GM12878 (cell line): ENCODE measurements at places on chromosomes 2 and 18. TPM values are rescaled to one million over a fixed set of nuclear protein-coding genes. Genes with fewer than 3 reads are reported as not detected.

GRCh38 chr2:112483042-112483473 lies 1.1 kb downstream of the TTL start:
- H3K36me3 ChIP-seq: no peaks in the 10 kb centered on the region
- H3K4me1 ChIP-seq: peaks cover 14% of the 10 kb centered on the region
- H3K27ac ChIP-seq: peak overlapping the region; percentile 72; the same call in 1 of the 2 replicates
- no peak for DNase-seq
- peak overlapping the region; percentile 97 for H3K4me3 ChIP-seq

ERMN gene
- total RNA-seq: 1.2 and 1.5 TPM in 2 replicates

GRCh38 chr18:78643981-78644380 lies 335.6 kb upstream of the SALL3 start:
- no peak overlapping the region for H3K27ac ChIP-seq
- no peak overlapping the region for H3K4me3 ChIP-seq
- no peak for DNase-seq
- no peaks in the 10 kb centered on the region for H3K4me1 ChIP-seq

GRCh38 chr2:42949125-42949524 lies 156.7 kb upstream of the HAAO start:
- no peak overlapping the region for H3K27ac ChIP-seq
- no peaks in the 10 kb centered on the region for H3K4me1 ChIP-seq
- H3K36me3 ChIP-seq: no peaks in the 10 kb centered on the region
- DNase-seq: no peak

GRCh38 chr2:48313036-48313877 lies 216.7 kb upstream of the STON1 start:
- DNase-seq: peak; percentile 49
- peak overlapping the region; percentile 69 for H3K4me3 ChIP-seq
- no peaks in the 10 kb centered on the region; the same call in 1 of the 2 replicates for H3K4me1 ChIP-seq
- no peaks in the 10 kb centered on the region for H3K27me3 ChIP-seq
- H3K36me3 ChIP-seq: no peaks in the 10 kb centered on the region

DNA sequence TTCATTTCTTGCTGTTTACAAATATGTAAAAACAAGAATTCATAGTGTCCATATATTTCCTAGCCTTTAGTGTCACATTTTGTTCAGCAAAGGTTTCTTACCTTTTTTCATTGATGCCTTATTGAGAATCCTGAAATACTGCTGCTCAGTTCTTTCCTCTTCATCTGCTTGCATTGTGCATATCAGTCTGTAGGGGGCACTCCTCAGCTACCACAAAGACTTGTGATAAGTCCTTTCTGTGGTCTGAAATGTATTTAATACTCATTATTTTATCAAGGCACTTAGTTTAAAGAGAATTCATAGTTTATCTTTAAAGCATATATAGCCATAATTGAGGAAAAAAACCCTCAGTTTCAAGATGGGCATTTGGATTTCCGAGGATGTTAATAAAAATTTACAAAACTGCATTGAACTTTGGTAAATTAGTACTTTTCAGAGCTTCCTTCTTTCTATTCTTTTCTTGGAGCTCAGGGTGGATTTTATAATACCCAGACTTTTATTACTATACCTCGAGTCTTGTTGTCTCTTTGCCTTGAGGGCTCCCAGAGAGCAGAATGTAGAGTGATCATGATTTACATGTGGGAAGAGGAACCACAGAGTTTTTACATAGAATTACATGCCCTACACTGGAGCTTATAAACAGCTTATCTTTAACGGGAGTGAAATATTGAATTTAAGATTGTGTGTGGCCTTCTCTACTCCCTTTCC lies 570.1 kb downstream of the PLCL1 start:
- H3K27ac ChIP-seq: no peak overlapping the region
- H3K27me3 ChIP-seq: peaks cover 6% of the 10 kb centered on the region; the same call in 1 of the 2 replicates
- H3K4me3 ChIP-seq: no peak overlapping the region

CRYBA2 gene
- total RNA-seq: not detected in 2 replicates

DNA sequence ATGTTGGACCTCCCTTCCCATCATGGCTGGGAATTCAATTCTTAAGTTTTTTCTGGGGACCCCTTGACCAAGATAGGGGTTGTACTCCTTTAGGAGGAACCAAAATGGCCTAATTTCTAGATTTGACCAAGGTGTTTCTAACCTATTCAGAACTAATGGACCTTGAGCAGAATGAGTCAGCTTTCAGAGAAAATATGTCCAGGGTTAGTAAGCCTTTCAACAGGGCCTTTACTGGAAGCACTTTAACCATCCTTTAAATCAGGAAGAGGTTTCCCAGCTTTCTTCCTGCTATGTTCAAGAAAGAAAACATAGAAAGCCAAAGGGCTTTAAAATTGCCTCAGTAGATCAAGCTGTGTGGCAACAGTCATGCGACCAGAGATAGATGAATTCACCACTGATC lies 1184.9 kb upstream of the ACVR2A start:
- no peak overlapping the region for H3K4me3 ChIP-seq
- no peaks in the 10 kb centered on the region for H3K4me1 ChIP-seq
- no peak overlapping the region for H3K27ac ChIP-seq
- H3K36me3 ChIP-seq: no peaks in the 10 kb centered on the region

DNA sequence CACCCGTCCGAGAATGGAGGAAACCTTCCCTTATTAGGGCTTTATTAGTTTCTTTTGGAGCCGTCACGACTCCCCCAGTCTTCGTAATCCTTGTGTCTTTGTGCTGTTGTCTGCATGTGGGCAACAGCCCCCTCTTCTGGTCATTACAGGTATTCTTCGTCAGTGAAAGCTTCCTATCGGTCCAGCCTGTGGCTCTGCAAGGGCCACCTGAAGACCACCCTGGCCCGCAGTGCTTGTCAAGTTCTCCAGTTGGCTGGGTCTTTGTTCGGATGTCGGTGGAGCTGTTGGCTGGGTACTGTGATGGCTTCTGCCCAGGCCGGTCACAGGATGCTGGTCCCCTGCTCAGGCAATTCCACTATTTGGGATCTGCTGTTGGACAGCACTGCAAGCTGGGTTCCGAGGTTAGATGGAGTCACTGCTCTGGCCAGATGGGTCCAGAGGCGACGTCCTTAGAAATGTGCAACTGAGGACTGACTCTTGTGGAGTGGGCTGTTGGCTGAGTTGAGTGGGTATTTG lies 19.2 kb downstream of the E2F6 start:
- no peak overlapping the region for H3K4me3 ChIP-seq
- no peaks in the 10 kb centered on the region for H3K27me3 ChIP-seq
- H3K27ac ChIP-seq: no peak overlapping the region
- H3K4me1 ChIP-seq: no peaks in the 10 kb centered on the region

DNA sequence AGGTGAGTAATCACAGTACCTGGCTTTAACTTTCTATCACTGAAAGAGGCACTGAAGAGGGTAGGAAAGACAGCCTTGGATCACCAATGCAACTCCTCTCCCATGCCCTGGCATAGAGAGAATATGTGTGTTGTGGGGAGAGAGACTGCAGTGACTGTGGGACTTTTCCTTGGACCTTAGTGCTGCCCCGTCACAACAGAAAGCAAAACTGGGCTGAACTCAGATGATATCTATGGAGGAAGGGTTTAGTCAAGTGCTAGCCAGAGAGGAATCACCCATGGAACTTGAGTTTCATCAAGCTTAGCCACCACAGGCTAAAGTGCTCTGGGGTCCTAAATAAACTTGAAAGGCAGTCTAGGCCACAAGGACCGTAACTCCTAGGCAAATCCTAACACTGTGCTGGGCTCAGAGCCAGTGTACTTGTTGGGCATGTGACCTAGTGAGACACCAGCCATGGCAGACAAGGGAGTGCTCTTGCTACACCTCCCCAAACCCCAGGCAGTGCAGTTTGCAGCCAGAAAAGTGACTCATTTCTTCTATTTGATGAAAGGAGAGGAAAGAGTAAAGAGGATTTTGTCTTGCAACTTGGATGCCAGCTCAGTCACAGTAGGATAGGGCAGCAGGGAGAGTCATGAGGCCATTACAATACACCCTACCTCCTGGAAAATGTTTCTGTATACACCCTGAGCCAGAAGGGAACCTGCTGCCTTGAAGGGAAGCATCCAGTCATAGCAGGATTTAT lies 105.8 kb upstream of the SPOPL start:
- no peaks in the 10 kb centered on the region for H3K4me1 ChIP-seq
- no peaks in the 10 kb centered on the region for H3K36me3 ChIP-seq
- DNase-seq: no peak
- no peak overlapping the region for H3K4me3 ChIP-seq
- H3K27ac ChIP-seq: no peak overlapping the region

DNA sequence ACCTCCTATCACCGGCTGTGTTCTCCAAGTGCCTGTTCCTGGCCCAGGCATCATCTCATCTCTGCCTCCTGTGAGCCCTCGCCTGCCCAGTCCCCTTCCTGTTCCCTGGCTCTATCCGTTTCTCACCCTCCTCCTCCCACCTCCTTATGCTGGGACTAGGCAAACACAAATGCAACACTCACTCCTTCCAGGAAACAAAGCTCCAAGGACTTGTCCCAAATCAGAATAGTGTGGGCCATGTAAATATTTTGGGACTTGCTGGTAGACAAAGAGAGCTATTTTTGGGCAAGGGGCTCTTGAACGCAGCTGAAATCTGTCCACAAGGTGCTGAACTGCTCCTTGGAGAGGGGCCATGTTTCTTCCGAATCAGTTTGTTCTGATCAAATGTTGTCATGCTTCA lies 25.3 kb downstream of the MBP start:
- no peaks in the 10 kb centered on the region for H3K27me3 ChIP-seq
- H3K27ac ChIP-seq: peak overlapping the region; percentile 78
- peaks cover 3% of the 10 kb centered on the region for H3K36me3 ChIP-seq
- H3K4me3 ChIP-seq: no peak overlapping the region
- H3K4me1 ChIP-seq: peaks cover 51% of the 10 kb centered on the region
